Activated CD4-positive, alpha-beta memory T cell treated with anti-CD3 and anti-CD28 coated beads, Interleukin-2, amount 10 ng/mL, durations not matched to agents 7 days and 5 days (primary cell): ENCODE measurements at places on chromosomes 6 and 20.
A peak's percentile ranks its signal among the peaks of the same experiment; 100 is the strongest.

DNA sequence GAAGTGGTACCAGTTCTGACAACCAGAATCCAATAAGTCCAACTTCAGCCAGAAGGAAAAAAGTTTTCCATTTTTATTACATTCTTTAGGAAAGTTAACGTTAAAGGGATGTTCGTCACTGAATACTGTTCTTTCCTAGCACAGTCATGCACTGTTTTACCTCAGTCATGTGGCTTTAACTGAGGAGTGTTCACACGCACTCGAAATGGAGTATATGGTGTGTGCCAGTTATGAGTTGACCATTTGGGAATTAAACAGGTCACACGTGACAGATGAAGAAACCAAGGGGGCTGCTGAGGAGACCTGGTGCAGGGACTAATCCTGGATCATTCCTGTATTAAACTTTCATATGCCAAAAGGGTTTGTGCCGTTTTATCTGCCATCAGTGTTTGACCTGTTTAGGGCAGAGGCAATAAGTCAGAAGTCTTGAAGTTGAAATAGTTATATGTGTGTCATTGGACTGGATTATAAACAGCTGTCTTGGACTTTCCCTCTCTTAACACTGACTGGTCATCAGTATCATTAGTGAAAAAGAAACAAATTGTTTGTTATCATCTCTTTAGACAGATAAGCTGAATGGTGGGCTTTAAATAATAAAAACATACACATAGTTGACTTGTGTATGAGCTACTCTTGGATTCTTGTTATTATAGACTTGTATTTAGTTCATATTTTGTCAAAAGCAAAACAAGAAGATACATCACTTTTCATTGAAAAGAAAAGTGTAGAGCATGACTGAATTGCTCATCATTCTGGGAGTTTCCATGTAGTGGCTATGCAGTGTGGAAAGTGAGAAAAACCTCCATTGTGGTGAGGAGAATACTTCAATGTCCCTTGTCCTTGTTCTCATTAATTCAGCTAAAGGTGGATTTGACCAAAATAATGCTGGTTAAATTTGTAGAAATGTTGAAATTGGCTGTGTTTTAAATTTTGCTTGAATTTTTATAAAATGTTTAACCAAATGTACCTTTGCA lies 123.5 kb upstream of the SAMD5 start:
- no peak for DNase-seq

- no peak for DNase-seq
Measured at GRCh38 chr6:128997880-128998279, 114.9 kb downstream of the LAMA2 start.

GRCh38 chr6:6676910-6677441 lies 88.5 kb downstream of the LY86 start:
- peak; percentile 86 for DNase-seq

DNA sequence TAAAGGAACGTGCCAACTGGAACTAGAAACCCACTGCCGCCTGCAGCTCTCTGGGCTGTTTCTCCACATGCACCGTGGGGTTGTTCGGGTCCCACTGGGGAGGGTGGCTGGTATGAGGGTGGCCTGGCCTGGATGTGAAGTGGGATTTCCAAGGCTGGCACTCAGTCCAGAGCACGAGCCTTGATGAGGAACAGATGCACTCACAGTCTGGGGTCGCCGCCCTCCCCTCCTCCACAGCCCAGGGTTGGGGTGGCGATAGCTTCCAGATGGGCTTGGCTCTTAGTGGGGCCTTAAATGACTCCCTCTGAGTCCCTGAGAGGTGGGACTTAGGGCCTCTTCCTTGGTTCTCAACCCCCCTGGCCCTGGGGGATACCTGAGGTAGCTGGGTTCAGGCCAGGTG lies 30.7 kb upstream of the ANGPT4 start:
- no peak for DNase-seq

DNA sequence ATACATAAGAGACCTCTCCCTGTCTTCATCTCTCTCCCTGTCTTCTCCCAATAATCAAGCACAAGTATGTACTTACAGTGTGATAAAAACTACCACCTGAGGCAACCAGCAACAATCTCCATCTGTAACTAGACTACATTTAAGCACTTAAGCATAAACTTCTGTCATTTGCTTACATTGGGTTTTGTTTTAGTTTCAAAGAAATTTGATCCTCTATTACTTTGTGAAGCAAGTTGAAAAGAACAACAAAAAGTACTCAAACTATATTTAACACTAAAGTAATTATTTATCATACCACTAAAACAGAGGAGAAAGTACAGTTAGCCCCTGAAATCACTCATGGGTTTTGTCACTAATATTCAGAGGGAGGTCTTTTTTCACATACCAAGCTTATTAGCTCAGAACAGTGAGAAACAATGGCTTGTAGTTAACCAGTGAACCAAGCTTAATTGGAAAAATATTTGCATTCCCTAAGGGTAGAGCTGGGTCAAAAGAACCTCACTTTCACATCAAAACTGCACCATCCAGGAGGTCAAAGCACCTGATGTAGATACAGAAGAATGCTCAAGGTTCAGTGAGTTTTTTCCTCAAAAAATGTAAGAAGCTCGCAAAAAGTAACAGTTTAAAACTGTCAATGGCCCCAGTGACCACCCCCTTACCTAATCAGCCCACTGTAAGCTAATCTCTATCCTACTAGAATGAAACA lies 34.1 kb downstream of the DCDC2 start:
- DNase-seq, result no peak
